Activated T-helper 2 cell treated with anti-CD3 and anti-CD28 coated beads, Interferon-gamma antibody, Interleukin-2, Interleukin-4, amounts not matched to agents 10 μg/mL and 5 μg/mL and 100 μg/mL, durations not matched to agents 14 hours and 24 hours and 36 hours (primary cell): ENCODE measurements at places on chromosomes 3 and 15.

- DNase-seq = peak; percentile 28
Observed at GRCh38 chr15:40217166-40217824, 21.6 kb upstream of the PAK6 start.

GRCh38 chr3:35708394-35709271, 69.3 kb downstream of the ARPP21 start:
- DNase-seq = no peak

- no peak for DNase-seq
Observed at GRCh38 chr15:89631902-89632264, 23.4 kb downstream of the KIF7 start.

GRCh38 chr3:140251678-140252077, 316.7 kb downstream of the CLSTN2 start:
- DNase-seq = no peak

- no peak for DNase-seq
Observed at GRCh38 chr3:42491881-42492507, 10.4 kb upstream of the VIPR1 start.

DNA sequence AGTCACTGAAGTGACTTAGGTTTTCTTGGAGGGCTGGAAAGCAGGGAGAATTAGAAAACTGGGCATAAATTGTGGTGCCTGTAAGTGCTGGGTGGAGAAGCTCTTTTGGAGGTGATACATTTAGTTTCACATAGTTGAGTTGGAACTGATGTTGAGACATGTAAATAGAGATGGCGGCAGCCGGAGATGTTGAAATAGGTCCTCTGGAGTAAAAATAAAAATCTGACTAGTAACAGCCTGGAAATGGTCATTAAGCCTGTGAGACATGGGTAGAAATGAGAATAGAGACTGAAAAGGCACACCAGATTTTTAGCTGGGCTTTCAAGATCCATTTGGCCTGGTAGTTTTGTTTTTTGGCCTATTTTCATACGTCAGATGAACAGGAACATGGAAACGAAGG, 2.9 kb upstream of the NIT2 start:
- DNase-seq = no peak

DNA sequence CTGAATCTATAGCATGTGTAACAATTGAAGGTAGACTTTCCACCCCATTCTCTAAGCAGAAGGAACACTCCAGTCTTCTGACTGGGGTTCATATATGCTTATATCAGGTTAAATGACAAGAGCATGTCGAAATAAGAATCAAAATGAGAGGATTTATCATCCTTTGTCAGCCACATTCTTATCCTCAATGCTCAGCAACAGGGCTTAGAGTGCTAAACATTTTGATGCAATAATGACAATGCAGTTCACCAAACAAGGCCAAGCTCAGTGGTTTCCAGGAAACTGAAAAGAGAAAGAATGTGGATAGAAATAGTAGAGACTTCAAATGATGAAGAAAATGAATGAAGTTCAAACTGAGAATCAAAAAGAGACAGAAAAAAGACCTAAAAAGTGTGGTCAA, 78.0 kb downstream of the FSIP1 start:
- no peak for DNase-seq

- DNase-seq = no peak
Observed at GRCh38 chr3:67015702-67016484, 17.8 kb downstream of the KBTBD8 start.

GRCh38 chr3:60582288-60582687, 669.0 kb downstream of the FHIT start:
- DNase-seq = no peak

DNA sequence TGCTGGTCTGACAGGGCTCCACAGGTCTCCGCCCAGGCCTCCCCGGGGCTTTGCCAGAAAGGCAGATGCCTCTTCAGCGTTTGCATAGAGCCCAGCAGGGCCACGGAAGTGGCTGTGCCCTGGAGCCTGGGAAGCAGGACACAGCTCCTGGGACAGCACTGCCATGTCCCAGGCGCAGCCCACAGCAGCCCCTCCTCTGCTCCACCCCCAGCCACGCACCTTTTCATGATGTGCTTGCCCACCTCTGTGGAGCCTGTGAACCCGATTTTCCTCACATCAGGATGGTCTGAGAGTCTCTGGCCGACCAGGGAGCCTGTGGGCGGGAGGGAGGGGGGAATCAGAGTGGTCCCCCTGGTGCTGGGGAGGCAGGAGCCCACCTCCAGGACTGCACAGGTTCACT, 33.9 kb upstream of the SLC41A3 start:
- DNase-seq = no peak

GRCh38 chr3:171283183-171283847, 176.9 kb downstream of the TNIK start:
- no peak for DNase-seq

DNA sequence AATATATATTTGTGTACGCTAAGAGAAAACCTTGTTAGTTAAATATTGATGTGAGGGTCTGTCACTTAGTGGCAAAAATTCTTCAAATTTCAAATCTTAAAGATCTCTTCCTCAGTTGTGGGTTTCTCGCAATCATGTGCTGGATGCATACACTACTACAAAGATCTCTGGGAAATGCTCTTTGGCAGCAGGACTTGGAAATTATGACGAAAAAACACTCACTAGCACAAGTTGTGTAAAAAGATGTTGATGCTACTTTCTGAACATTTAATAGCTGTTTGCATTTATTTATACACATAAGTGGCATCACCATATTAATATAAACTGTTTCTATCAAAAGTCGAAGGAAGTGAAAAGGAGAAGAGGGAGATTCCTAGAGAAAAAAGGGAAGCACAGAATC, 10.8 kb upstream of the NANOGP8 start:
- DNase-seq = no peak

DNA sequence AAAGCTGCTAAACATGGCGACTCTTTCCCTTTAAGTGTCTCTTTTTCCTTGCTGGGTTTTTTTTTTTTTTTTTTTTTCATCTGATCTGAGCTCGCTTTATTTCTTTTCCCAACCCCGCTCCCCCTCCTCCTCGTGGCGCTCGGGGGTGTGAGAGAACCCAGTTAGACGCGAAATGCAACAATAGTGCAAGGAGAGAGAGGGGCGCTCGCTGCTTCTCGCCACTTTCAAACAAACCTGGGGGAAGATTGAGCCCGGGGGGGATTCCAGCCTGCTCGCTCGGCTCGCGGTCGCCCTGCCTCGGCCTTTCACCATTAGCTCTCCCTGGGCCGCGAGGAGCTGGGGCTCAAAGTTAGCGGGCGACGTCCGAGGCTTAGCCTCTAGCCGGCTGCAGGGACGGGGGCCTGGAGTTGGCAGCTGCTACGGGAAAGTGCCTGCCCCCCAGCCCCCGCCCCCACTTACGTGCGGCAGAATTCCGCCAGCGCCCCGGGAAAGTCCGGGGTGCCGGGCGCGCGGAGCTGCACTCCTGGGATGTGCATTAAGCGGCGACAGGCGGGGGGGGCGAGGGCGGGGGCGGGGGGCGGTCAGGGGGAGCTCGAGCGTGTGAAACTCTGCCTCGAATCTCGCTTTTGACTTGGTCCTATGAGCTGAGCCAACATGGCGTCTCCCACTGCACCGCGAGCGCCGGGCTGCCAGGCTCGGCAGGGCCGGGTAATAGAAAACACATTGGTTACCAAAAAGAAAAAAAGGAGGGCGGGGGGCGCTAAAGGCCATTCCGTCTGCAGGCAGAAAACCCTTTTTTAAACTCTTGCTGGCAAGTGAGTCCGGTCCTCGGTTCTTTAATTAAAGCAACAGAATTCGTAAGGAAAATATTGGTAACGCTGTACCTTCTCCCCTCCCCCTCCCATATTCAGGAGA, 10.4 kb downstream of the NR2F2 start:
- no peak for DNase-seq

- no peak for DNase-seq
Observed at GRCh38 chr3:171056528-171056927, 30.0 kb upstream of the SLC2A2 start.

GRCh38 chr3:98013411-98014267, 21.5 kb downstream of the GABRR3 start:
- DNase-seq = no peak

DNA sequence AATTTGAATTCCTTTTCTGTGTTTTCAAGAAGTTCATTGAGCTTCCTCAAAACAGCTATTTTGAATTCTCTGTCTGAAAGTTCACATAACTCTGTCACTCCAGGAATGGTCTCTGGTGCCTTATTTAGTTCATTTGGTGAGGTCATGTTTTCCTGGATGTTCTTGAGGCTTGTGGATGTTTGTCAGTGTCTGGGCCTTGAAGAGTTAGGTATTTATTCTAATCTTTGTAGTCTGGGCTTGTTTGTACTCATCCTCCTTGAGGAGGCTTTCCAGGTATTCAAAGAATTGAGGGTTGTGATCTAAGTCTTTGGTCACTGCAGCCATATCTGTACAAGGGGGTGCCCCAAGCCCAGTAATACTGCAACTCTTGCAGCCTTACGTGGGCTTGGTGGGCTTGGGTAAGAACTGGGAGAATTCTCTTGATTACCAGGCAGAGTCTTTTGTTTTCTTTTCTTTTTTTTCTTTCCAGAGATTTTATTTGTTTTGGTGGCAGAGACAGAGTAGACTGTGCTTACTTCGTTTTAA, 19.3 kb upstream of the CCNDBP1 start:
- no peak for DNase-seq

DNA sequence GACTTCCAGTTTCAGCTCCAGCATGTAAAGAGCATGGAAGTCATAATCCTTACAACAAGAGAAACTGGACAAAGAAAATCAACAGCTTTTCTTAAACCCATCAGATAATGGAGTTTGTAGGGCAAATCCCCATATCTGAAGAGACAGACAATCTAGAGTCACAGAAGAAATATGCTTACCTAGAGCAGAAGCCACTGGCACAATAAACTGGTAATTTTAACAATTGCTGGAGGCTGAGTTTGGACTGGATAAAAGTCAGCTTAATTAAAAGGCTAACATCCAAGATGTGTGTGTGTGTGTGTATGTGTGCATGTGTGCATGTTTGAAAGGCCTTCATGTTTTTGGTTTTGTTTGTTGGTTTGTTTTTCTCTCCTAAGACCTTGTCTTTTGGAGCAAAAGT, 50.6 kb downstream of the TM4SF18 start:
- no peak for DNase-seq

GRCh38 chr3:30779686-30780287, 114.7 kb downstream of the GADL1 start:
- no peak for DNase-seq

DNA sequence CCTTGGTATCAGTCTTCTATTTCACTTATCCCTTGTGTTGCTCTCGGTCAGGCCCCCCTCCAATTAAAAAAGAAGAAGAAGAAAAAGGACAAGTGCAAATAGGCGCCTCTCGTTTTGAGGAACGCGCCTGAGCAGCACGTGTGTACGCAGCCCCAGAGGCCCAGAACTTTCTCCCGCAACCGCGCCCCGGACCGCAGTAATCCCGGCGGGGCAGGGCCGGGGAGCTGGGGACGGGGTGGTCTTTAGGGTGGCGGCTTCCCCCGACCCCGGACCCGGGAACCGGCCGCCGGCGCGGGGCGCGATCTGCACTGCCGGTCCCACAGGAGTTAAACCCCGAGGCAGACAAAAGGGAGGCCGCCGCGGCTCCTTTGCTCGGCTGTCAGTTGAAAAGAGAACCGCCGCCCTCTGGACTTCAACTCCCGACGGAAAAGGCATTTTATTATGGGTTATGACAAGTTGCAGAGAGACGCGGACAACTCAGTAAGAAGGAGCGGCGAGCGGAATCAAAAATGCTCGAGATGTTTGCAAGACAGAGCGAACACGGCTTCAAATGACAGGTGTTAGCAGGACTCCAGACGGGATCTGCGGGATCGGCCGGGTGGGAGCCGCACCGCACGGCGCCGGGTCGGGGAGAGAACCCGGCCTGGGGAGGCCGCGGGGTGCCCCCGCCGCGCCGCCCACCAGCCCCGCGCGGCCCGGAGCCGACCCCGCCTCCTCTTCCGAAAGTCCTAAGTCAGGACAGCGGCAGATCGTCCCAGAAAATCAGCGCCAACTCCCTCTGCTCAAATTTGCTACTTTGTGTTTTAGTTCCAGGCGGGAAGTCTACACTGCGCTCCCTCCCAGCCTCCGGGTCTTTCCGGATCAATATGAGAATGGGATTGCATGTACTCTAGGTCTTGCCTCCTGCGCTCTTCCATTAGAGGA, 79.0 kb downstream of the NR2F2 start:
- no peak for DNase-seq
